ENCODE measurements at places on chromosomes 1 and 21.

DNA sequence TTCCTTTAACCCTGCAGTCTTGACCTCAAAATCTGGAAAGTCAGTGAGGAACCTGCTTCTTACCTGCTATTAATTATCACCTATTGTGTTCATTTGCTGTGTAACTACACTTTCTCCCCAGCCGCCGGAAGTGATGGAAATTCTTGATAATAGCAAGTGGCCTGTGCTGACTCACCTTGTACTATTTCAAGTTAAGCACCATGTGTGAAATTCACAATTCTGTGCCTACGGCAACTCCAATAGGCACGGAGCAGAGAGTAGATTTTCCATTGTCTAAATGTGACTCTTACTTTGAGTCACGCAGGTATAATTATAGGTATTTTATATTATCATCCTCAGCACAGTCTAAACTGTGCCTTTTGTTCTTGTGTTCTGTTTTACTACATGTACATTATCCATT is 466.8 kb downstream of the KIF26B start:
- H3K36me3 ChIP-seq = no peaks in the 10 kb centered on the region
- H3K4me3 ChIP-seq = no peak overlapping the region
- H3K27me3 ChIP-seq = no peaks in the 10 kb centered on the region
- H3K4me1 ChIP-seq = no peaks in the 10 kb centered on the region
- no peak overlapping the region for H3K27ac ChIP-seq

DNA sequence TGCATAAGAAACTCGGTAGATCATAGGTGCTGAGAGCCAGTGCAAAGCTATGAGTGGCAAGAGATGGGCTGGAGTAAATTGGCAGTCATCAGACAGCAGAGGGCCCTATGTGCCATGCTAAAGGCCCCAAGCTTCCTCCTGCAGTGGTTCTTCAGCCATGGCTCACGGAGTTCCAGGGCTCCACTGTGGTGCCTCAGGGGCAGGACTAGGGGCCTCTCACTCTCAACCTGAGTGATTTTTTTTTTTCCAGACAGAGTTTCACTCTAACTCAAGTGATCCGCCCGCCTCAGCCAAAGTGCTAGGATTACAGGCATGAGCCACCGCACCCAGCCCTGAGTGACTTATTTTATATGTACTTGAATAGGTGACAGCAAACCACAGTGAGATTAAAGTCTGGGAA is 10.4 kb upstream of the GJA8 start:
- no peaks in the 10 kb centered on the region for H3K27me3 ChIP-seq
- H3K4me1 ChIP-seq = peaks cover 5% of the 10 kb centered on the region
- no peak overlapping the region for H3K27ac ChIP-seq
- peak overlapping the region; percentile 38 for H3K4me3 ChIP-seq

- H3K4me1 ChIP-seq = no peaks in the 10 kb centered on the region
- DNase-seq = no peak
- H3K4me3 ChIP-seq = no peak overlapping the region
- H3K27me3 ChIP-seq = no peaks in the 10 kb centered on the region
Observed at GRCh38 chr21:34582506-34583150, 32.3 kb downstream of the RCAN1 start.

DNA sequence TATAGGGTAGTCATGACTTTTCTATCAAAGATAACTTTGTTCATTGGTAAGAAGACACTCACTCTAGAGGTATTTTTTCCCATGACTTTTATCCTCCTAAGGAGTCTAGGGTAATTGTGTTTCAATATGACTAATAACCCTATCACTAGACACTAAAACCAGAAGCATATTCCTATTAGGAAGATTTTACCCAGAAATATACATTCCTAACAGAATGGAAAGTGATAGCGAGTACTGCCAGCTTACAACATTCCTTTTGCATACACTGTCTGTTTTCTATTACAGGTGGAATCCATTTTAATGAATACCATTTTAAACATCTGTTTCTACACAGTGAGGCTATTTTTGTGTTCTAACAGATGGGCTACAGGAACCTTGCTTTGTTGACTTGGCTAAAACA is 31.4 kb upstream of the C1orf185 start:
- H3K4me3 ChIP-seq = no peak overlapping the region
- H3K27me3 ChIP-seq = no peaks in the 10 kb centered on the region
- no peak overlapping the region for H3K27ac ChIP-seq

DNA sequence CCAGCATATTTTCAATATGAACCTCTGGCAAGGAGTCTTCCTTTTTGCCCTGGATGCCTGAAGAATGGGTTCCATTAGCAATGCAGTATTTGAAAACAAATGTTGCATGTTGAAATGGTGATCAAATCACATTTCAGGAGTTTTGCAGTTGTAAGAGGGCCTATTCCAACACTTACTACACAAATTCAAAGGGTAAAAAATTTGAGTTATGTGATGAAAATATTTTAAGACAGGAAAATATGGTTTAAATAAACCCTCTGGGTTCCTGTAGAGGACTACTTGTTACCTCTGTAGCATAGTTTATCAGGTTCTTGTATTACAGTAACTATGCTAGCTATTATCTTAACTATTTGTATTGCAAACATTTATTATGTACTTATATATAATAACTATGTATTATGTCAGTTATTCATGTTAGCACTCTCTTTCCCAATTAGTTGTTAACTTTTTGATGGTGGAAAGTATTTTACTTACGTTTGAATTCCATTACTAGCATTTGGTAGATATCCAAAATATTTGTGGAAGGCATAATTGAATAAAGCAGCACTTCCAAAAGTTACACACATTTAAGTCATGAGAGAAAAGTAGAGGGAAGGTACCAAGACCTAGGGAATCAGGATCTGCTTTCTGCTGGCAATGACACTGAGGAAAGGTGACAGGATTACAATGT is 312.9 kb downstream of the GRIK1 start:
- no peak overlapping the region for H3K27ac ChIP-seq
- no peak for DNase-seq
- H3K4me1 ChIP-seq = no peaks in the 10 kb centered on the region
- H3K4me3 ChIP-seq = no peak overlapping the region

DNA sequence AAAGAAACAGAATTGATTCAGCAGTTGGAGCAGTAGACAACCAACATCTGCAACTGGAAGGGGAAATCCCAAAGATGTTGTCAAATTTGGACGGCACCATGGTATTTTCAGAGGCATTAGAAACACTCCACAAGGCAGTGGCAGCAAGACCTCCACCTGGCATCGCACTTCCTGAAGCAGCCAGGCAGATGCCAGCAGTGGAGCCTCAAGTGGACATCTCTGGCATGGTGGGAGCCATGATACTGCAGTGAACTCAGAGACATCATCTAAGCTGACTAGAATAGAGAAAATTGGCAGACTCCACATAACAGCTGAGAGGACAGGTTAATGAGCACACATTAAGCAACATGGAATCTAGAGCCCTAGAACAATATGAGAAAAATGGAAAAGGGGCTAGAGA is 33.9 kb upstream of the RGS8 start:
- H3K27me3 ChIP-seq = no peaks in the 10 kb centered on the region
- no peak for DNase-seq
- H3K27ac ChIP-seq = no peak overlapping the region

DNA sequence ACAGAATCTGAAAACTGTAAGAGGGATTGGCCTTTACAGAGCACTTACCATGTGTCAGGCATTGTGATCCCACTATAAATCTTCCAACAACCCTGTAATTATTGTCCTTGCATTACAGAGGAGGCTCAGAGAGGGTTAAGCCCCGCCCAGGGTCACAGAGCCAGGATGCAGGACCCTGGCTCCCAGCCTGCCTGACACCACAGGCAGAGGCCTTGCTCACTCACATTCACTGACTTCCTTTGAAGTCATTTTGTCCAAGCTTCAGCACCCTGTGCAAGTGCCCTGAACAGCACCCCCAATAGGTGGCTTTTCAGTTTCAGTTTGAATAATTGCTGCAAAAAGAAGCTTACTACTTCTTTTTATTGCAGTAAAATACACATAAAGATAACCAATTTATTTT is 256.8 kb upstream of the NFIA start:
- no peak overlapping the region for H3K4me3 ChIP-seq
- no peak for DNase-seq
- H3K4me1 ChIP-seq = no peaks in the 10 kb centered on the region
- H3K27ac ChIP-seq = no peak overlapping the region

DNA sequence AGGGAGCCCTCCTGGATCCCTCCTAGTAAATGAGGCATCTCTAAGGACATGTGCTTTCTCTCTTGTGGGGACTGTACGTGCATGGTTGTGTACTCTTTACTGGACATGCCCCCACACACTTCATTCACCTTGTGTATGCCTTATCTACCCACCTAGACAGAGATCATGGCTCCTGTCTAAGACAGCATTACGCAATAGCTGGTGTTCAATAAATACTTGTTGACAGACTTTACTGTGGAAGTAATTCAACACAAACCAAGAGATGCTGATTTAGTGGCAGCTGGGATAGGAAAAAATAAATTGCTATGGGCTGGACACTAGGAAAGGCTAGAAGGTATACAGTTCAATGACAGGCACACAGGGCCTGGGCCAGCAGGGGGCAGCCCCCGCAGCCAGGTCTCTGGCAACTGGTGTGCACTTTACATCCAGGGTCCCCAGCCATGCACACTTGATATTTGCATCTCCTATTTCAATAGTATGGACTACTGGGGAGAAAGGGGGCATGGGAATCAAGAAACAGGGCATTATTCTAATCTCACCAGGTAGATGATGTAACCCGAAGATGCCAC is 24.2 kb downstream of the TRABD2B start:
- no peaks in the 10 kb centered on the region for H3K27me3 ChIP-seq
- peak; percentile 36 for DNase-seq
- H3K4me1 ChIP-seq = no peaks in the 10 kb centered on the region

DNA sequence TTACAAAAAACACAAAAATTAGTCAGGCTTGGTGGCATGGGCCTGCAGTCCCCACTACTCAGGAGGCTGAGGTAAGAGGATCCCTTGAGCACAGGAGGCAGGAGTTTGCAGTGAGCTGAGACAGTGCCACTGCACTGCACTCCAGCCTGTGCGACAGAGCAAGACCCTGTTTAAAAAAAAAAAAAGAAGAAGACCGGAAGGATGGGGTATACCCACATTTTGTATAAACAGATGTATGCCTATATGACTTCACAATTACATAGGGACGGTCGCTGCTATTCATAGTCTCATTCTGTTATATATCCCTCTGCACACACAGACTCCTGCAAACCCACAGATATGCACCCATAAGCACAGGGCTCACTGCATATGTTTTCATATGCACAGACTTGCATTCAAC is 12.7 kb downstream of the LCK start:
- H3K36me3 ChIP-seq = no peaks in the 10 kb centered on the region
- H3K4me3 ChIP-seq = no peak overlapping the region
- H3K4me1 ChIP-seq = no peaks in the 10 kb centered on the region
- H3K27ac ChIP-seq = no peak overlapping the region
- no peak for DNase-seq
- no peaks in the 10 kb centered on the region for H3K27me3 ChIP-seq

Measured in SJCRH30 (cell line).